ENCODE measurements at places on chromosomes 5 and 9.

DNA sequence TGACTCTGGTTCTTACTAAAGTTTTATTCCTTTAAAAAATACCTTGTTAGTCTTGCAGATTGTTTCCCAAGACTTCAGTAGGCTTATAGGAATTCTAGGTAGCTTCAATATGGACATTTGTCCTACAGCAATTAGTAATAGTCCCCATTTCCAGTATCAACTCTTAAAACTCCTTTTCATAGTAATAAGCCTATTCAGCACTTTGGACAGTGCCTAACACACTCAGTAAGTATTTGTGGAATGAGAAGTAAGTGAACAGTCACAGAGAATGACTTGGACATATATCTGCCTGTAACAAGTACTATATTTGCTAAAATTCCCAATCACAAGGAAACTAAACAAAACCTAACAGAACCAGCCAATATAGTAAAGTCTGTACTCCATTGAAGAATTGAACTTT lies 1291.8 kb upstream of the DMAC1 start:
- no peak for DNase-seq

GRCh38 chr9:78939311-78940065 lies 632.3 kb upstream of the TLE4 start:
- DNase-seq = no peak

- DNase-seq = no peak
Measured at GRCh38 chr5:72622170-72622760, 115.1 kb upstream of the ZNF366 start.

DNA sequence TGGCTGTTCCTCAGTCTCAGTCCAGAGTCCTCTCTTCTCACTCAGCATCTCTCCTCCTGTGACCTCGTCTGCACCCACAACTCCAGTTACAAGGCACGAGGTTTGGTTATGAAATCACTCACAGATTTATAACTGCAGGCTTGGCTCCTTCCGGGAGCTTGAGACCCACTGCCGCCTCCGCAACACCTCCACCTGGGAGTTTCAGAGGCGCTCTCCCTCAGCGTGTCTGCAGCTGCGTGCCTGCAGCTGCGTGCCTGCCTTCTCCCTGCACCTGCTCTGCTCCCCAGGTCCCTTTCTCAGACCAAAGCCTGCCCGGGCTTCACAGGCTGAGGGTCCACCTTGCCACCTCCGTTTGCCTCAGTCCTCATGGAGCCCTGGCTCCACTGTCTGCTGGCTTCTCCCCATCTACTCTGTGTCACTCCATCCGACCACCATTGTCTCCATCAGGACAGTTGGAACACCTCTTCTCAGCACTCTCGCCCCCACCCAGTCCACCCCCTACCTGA lies 51.5 kb downstream of the HRH2 start:
- no peak for DNase-seq

DNA sequence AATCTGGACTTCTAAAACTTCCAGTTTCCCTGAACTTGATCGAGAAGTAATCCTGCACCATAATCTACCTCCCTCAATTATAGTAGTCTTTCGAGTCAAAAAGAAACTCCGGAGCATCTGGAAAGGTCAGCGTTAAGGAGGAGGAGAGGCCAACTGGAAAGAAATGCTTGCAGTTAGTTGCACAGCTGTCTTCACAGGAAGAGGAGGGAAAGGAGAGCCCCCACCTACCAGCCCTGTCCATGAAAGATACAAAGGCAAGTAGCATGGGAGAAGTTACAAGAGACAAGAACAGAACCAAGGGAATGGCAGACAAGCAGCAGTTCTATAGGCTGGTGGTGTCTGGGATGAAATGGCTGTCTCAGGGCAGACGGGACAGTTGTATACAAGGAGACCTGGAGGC lies 170.6 kb downstream of the RAB3C start:
- no peak for DNase-seq

GRCh38 chr9:95150903-95151302 lies 166.6 kb downstream of the FANCC start:
- no peak for DNase-seq

DNA sequence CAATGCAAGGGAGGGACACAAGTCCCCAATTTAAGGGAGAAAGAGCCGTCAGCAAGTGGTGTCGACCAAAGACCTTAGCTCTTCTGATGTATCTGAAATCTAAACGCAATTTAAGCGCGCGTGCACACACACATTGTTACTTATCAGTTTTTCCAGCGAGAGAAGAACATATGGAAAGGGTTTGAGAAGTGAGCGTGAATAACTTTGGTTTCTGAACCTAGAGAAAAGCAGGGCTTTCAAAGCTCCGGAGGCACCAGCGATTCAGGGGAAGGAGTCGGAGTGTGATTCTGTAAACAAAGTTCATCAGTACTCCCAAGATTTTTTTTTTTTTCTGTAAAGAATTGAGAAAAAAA lies 191.8 kb downstream of the MEF2C start:
- no peak for DNase-seq

- DNase-seq = no peak
Measured at GRCh38 chr9:10488937-10489336, 123.9 kb downstream of the PTPRD start.

DNA sequence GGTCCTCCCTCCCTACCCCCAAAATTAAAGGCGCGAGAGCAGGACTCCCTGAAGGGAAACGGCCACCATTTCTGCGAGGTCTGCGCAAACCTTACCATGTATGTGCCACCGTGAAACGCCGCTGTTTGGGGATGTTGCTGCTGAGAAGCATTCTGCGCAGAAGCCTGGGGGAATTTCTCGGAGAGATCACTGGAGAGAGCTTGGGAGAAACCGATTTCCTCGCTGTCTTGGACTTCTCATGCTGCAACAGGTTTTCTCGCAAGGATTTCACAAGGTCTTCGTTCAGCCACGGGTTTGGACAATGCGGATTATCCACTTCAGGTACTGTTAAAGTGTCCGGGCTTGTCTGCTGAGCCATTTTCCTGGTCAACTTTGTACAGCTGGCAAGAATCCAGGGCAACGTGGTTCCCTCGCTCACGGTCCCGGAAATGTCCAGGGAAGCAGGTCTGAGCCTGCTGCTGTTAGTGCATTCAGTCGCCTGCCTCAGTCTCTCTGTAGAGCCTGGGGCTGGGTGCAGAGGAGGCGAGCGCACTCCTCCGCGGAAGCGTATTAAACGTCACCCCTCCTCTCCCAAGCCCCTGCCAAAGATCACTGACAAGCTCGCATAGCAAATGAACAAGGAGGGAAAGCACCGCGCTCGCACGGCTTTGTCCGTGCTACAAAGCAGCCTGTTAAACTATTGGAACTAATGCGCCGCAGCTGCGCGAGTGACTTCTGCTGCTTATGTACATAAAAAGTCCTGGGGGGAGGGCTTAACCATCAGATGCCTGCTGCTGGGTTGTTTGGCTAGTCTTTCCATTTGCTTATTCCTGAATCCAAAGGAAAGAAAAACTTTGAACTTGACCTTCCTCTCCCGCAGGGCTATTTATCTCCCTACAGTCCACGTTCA lies 125.1 kb downstream of the PDE4D start:
- DNase-seq = no peak

- DNase-seq = no peak
Measured at GRCh38 chr9:118595719-118596305, 773.4 kb downstream of the BRINP1 start.

DNA sequence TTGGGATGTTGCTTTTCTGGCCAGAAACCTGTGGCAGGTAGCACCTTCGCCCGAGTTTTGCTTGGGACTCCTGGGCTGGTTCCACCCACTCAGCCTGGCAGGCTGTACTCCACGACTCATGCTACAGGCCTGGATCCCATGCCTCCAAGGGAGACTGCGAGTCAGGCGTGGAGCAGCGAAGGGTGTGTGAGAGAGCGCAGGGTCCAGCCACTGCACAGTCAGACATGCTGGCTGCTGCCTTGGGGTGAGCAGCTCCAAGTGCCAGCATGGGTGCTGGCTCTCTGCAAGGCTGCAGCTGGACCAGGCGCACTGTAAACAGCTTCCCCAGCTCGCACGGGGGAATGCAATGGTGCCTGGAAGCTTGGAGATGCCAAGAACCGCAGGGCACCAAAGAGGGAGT lies 249.6 kb upstream of the EDIL3 start:
- DNase-seq = peak; percentile 10

GRCh38 chr9:114570742-114571141 lies 16.8 kb upstream of the ATP6V1G1 start:
- DNase-seq = no peak

- DNase-seq = no peak
Measured at GRCh38 chr5:144024090-144024489, 146.4 kb downstream of the YIPF5 start.

GRCh38 chr5:180302256-180302655 lies 10.4 kb upstream of the MAPK9 start:
- DNase-seq = no peak

GRCh38 chr9:126430124-126430523 lies 103.5 kb downstream of the MVB12B start:
- DNase-seq = no peak

- DNase-seq = no peak
Measured at GRCh38 chr5:88872971-88873370, 10.0 kb downstream of the MEF2C start.

DNA sequence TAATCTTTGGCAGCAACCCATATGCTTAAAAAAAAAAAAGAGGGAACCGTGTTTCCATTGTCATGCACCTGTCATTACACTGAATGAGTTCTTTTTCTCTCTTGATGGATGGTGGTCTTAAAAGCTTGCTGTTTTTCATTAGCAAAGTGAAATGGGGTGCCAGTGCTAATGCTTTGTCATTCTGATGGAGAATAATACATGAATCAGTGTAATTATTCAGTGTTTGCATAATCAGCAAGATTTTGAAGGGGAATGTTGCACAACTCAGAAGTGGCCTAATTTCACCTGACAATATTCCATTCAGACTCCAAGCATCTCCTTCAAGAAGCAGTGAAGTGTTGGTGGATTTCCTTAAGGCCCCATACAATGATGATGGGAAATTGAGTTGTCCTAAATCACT lies 38.1 kb downstream of the MAP1B start:
- no peak for DNase-seq

DNA sequence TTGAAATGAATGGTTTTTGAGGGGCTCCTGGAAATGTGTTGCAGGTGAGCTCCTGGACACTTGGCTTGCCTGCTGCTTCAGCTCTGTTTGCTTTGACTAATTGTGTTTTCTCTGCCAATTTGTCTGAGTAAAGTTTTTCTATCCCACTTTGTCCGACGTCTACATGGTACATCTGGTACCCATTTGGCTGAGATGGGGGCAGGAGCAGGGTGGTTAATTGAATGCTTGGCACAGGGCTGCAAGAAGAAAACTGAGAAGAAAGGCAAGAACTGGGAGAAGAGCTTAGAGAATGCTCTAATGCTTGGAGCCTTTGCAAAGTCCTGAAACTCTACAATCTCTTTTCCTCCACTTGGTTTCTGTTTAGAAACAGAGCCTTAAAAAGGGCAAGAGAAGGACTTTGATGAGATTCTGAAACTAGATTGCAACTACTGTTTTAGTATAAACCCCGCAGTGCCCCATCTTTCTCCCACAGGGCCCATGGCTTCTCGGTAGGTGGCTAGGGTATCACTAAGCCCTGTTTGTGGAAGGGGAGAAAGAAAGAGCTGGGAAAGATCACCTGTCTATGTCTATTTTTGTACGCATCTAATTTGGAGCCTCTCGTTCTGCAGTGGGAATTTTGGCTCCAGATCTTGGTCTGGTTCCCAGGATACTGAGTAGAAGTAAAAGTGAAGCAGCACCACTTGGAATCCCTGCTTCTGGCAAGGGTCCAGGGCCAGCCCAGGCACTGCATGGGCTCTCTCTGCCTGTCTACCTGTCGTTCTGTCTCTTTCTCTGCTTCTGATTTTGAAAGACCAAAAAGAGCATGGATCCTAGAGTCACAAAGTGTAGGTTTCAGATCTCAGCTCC lies 214.4 kb downstream of the SEMA6A start:
- no peak for DNase-seq

DNA sequence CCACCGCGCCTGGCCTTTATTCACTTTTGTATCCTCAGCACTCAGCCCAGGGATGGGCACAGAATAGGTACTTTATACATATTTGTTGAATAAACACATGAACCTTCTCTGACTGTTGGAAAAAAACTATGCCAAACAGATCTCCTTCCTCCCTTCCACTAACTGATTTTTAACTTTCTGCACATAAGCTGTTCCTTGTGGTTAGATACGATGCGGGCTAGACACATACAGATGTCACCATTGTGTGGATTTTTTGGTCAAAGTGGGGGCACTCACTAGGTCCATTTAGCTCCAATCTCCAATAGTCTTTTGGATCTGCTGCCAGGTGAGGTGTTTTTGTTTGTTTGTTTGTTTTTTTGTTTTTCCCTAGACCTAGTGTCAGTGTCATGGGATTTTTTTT lies 5.1 kb downstream of the TEX48 start:
- no peak for DNase-seq

- DNase-seq = no peak
Measured at GRCh38 chr9:33288828-33289483, 1.4 kb upstream of the NFX1 start.

GRCh38 chr5:9052421-9052820 lies 493.5 kb downstream of the SEMA5A start:
- no peak for DNase-seq
